ENCODE measurements at places on chromosomes 2 and 18.
A peak's percentile ranks its signal among the peaks of the same experiment; 100 is the strongest.

DNA sequence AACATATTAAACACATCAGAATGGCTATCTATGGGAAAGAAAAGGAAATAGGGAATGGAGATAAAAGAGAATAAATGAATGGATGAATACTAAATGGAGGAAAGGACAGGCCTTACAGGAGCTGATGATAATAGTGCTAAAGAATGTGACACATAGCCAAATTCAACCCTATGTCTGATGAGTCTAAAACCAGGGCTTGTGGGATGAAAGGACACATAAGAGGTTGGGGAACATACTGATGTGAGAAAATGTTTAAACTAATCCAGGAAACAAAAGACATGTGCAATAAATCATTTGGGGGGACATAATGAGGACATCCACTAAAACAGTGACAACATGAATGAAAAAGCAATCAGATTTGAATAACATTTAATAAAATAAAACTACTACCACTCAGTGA is 120.0 kb downstream of the DYM start:
- peak; percentile 28 for DNase-seq

DNA sequence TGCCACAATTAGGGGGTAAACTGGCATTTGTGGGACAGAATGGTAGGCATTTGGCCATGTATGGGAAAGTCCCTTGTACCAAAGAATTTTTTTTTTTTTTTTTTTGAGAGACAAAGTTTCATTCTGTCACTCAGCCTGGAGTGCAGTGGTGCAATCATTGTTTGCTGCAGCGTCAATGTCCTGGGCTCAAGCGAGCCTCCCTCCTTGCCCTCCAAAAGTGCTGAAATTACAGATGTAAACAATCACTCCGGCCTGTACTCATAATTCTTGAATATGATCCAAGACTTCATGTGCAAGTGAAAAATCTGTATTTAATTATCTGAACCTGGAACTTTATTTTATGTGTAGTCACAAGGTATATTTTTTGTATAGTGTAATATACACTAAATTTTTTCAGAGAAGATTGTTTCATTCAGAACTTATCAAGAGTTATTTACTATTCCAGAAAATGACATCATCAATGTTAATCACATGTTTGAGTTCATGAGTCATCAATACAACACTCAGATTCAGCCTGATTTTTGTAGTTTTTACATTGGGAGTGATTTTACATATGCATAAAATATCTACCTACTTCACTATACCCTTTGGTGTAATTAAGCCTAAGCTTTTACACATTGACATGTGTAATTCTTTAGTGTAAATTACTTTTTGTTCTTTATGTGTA is 138.7 kb upstream of the L3MBTL4 start:
- DNase-seq, result peak; percentile 70

DNA sequence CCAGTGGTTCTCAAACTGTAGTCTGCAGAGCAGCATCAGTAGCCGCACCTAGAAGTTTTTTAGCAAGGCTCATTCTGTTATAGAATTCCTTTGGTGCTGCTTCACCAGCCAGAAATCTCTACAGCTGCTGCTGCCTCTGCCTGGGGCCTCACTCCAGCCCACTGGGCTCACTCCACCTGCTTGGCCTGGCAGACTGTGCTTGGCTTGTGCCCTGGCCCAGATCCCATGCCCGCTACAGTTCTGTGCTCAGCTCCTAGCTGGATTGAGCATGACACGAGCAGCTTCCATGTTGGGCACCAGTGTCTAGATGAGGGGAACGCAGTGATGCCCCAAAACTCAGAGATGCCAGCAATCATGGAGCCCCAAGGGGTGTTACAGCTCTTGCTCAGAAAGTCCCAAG is 22.6 kb downstream of the MAPK4 start:
- no peak for DNase-seq

DNA sequence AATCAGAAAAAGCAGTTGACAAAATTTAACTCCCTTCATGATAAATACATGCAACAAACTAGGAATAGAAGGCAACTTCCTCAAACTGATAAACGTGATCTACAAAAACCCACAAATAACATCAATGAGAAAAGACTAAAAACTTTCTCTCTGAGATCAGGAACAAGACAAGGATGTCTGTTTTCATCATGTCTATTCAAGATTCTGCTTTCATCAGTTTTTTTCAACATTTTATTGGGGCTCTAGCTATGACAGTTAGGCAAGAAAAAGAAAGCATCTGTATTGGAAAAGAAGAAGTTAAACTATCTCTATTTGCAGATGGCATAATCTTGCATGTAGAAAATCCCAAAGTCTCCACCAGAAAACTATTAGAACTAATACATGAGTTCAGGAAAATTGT is 12.3 kb upstream of the CHST10 start:
- DNase-seq, result no peak

- DNase-seq, result no peak
Measured at GRCh38 chr2:222174450-222174849, 124.3 kb downstream of the PAX3 start.

- no peak for DNase-seq
Measured at GRCh38 chr2:150555611-150556356, 68.3 kb upstream of the RND3 start.

GRCh38 chr2:182548031-182548950 is 121.5 kb upstream of the PDE1A start:
- DNase-seq, result peak; percentile 23

DNA sequence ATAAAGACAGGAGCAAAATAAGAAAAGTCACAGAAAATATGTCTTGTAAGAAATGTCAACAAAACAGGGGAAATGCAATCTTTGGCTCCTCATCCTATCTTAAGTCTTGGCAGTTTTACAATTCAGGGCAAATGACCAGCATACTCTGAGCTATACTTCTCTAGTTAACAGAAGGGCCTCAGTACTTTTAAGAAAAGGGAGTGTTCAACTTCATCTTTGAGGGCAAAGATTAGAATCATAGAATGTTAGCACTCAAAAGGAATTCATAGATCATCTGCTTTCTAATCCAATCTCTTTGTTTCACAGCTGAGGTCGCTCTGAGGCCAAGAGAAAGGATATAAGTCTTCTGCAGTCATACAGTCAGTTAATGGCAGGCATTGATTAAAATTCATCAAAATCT is 174.0 kb upstream of the NT5C1B start:
- peak; percentile 48 for DNase-seq

DNA sequence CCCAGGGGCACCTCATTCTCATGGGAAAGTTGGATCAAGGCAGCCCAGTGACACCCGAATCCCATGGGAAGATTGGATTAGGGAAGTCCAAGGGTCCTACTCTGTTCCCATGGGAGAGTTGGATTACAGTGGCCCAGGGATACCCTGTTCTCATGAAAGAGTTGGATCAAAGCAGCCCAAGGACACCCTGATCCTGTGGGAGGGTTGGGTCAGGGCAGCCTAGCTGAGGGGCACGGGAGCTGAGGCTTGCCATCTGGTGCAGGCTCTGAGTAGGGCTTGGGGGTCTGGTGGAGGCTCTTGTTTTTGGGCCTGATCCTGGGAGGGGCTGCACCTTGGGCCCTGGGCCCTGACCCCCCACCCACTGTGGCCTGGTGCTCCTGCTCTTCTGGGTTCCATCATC is 87.1 kb downstream of the ACKR3 start:
- DNase-seq, result no peak

DNA sequence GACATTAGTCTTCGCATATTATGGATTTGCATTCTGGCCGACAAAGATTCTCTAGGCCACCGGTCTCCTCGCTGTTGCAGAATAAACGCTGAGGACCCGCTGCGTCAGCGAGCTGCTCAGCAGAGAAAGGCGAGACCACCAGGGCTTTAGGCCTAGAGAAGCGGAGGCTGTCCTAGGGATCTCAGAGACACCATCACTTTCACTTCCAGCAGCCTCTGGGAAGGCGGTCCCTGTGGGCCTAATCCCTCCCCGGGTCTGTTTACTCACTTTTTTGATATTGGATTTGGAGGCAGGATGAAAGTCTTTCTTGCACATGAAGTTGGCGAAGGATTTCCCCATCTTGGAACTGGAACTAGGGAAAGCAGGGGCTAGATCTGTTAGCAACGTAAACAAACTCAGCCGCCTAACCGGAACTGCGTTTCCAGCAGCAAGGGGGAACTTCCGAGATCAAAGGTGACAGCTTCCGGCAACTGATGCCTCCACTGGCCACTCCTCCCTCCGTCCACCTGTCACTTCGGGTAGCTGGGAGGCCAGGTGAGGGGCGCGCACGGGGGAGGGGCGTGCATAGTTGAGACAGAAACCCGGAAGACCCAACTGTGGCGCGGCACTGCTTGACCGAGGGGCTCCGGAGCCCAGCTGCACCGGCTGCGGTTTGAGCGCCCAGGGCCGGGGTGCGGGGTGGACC is at the start of gene SCRN3:
TSS of gene SCRN3 (plus strand) at position 447 of the 685 bp plus-strand sequence. CDS start 2,554 bp downstream, outside the sequence.
- DNase-seq, result peak; percentile 83

GRCh38 chr2:231370429-231370748 is 25.1 kb upstream of the B3GNT7 start:
- DNase-seq, result no peak

DNA sequence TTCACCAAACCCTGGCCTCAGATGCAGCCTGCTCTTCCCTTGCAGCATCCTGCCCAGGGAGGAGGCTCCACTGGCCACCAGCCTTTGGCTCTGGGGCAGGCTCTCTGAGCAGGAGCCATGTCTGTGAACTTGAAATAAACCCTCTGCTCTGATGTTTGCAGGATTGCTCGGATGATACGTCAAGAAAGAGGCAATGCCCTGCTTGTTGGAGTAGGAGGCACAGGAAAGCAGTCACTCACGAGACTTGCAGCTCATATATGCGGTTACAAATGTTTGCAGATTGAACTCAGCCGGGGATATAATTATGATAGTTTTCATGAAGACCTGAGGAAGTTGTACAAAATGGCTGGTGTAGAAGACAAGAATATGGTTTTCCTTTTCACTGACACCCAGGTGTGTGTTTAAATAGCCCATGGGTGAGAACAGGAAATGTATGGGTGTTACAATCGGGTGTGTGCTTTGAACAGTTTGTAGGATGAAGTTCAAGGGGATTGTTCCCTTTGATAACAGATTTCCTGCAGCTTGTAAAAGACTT is 177.9 kb downstream of the DNAH6 start:
- DNase-seq, result no peak

- no peak for DNase-seq
Measured at GRCh38 chr18:56741685-56742084, 90.5 kb downstream of the WDR7 start.

DNA sequence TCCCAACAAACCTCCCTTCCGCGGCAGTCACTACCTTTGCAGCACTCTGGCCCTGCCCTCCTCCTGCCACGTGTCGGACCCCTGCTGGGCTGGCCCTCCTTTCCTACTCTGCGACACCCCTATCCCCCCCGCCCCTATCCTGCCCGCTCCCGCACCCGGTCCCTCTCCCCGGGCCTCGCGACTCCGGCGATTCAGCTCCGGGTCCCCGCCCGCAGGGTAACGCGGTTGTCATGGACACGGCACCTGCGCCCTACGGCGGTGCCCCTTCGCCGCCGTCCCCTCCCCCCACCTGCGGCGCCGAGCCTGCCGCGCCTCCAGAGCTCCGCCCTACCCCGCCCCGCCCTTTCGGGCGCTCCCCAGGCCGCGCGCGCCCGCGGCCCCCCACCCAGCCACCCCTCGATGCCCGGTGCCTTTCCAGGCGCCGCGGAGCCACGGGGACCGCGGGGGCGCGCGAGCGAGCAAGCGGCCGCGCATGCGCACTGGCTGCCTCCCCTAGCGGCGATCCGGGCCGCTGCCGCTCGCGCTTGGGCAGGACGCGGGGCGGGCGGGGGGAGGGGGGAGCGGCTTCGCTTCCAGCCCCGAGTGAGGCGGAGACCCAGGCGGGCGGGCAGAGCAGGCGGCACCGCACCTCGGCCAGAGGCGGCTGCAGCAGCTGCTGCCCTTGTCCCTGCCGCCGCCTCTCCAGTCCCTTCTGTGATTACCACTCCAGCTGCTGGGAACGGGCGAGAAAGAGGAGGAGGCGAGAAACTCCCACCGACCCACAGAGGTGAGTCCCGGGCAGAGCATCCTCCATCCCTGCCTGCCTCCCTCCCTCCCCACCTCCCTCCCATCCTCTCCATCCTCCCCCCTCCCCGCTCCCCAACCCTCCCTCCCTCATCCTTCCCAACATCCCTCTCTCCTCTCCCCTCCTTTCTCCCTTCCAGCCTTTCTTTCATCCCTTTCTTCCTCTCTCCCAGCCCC is at the start of gene CTNNA2:
TSS of gene CTNNA2 (plus strand) at position 610 of the 960 bp plus-strand sequence.
- peak; percentile 26 for DNase-seq

- peak; percentile 87 for DNase-seq
Measured at GRCh38 chr2:124836416-124836815, 811.3 kb downstream of the CNTNAP5 start.

DNA sequence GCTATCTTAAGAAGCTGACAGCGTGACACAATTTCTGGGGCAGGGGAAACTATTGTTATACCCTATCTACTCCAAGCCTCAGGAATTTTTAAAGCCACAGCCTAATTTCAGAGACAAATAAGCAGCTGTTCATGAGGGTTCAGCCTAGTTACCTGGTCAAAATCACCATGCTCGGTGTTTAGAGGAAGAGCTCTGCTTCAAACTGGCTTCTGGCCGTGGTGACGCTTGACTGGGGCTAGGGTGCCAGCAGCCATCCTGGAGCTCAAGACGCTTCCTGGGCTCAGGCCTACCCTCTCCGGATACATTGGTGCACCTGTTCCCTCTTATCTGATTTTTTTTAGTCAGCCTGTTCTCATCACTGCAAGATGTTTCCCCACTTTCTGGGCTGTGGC is 41.7 kb downstream of the FRZB start:
- DNase-seq, result no peak

DNA sequence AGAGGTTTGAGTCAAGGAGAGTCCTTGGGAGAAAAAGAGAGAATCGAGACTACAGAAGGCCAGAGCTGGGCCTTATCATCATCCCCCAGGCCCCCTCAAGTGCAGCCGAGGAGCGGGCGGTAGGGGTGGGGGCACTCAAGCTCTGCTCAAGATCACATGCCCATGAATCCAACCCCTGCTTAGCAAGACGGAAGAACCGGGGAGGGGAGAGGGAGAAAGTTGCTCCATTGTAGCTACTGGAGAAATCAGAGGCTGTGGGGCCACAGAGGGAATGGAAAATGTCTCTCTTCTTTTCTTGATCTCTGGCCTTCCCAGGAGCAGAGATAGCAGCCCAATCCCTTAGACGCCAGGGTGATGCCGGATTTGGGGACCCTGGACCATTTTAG is 14.6 kb downstream of the SLC4A3 start:
- DNase-seq, result no peak

DNA sequence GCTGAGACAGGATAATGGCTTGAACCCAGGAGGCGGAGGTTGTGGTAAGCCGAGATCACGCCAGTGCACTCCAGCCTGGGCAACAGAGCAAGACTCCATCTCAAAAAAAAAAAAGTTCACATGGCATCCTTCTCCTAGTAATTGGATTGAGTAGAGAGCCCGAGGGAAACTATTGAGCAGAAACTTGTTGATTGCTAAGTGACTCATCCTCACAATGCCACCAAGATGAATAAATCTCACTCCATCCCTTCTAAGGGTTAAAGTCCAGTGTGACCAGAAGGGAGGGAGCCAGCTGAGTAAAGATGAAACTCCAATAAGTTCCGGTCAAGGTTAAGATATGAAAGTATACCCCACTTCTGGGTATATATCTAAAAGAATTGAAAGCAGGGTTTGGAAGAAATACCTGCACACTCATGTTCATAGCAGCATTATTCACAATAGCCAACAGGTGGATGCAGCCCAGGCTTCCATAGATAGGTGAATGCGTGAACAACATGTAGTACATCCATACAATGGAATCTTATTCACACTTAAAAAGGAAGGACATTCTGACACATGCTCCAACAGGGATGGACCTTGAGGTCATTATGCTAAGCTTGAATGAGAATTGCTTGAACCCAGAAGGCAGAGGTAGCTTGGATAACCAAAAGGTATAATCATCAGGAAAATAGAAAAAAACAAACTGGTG is 13.0 kb upstream of the FHL2 start:
- no peak for DNase-seq

Measured in fibroblast of lung (primary cell).